ENCODE measurements at places on chromosomes 6 and 20.

DNA sequence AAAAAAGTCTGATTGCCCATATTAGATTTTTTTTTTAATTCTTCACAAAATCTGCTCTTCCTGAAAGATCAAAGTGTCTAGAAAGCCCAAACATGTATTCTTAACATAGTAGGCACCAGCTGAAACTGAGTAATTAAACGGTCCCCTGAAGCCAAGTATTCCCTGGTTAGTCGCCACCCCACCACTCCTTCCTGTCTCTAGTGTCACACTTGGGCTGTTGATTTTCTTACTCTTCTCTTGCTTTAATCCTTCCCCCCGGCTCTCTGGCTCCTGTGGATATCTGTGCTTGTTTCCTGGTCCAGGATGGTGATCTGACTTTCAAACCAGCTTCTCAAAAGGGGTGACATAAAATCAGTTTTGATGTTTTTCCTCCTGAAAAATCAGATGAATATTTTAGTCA is 162.9 kb downstream of the QKI start:
- peak; percentile 16 for DNase-seq

GRCh38 chr6:56387621-56388414 is 140.4 kb upstream of the COL21A1 start:
- peak; percentile 23 for DNase-seq

DNA sequence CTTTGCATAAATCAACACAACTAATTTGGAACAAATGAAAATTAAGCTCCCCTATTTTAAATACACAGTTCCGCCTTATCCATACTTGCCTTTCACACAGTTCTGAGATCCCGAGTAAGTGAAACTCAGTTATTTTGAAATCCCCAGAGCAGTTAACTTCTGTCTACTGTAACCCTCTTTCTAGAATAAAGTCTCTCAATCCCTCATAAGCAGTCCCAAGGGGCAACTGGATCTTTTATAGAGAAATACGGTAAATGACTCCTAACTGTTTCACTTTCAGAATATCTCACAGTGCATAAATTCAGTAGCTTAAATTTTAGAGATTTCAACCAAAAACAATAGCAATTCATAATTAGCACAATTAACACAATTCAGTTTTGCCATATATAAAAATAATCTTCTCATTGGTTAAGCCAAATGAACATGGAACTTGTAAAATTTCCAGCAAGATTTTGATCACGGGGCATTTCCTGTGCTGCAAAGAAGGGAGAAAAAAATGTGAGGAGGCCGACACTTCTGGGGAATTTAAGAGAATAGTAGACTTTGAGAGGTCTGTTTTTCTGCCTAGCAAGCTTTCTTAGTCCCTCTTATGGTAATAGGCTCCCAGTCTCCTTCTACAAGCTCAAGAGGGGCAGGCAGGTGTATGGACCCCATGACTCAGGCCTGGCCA is 78.3 kb downstream of the KIF6 start:
- DNase-seq, result no peak

GRCh38 chr6:161265975-161266374 is 7.9 kb downstream of the AGPAT4 start:
- DNase-seq, result peak; percentile 34

- no peak for DNase-seq
Measured at GRCh38 chr6:167238146-167238693, 52.9 kb upstream of the UNC93A start.

DNA sequence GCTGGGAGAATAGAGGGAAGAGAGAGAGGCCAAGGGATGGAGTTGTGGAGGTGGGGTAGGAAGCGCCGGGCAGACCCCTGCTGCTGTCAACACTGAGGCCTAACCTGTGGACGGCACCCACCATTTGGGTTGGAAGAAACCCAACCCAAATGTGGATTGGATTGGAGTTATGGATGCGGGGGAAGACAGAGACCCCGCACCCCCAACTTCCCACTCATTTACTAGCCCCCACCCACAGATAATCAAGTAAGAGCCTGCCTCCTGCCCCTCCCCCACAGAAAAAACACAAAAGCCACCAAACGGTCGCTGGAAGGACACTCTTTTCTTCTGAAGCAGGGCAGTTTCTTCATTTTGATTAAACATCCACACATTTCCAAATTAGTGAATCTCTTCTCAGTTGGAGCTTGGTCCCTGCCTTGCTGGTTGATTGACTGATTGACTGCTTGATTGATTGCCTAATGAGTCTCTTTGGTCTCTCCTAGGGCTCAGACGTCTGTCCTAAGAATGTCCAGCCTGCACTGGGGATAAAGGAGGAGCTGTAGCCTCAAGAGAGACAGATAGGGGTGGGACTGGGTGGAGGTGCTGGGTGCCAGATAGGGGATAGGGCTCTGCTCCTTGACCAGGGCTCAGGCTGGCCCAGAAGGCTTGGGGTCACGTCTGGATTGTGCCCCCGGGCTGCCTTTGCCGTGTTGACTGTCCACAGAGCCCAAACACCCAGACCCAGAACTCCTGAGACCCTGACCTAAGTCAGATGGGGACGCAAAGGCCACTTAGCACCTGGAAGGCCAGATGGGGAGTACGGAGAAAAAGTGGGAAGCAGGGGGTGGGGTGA is 74.9 kb upstream of the FOXP4 start:
- no peak for DNase-seq

GRCh38 chr6:25617997-25618396 is 34.0 kb upstream of the SCGN start:
- no peak for DNase-seq

DNA sequence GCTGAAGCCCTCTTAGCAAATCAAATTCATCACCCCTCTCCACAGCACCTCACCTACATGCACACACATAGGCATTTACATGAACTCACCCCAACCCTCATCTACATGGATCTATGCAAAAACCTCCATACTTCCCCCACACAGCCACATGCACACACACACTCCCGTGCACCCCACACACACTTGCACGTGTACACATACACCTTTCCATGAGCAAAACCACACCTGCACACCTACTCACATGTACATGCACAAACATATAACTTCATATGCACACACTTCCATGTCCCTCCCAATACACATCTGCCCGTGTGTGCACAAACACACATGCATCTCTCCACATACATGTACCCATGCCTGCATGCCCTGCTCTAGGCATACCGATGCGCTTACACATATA is 23.3 kb downstream of the CST5 start:
- DNase-seq, result no peak

DNA sequence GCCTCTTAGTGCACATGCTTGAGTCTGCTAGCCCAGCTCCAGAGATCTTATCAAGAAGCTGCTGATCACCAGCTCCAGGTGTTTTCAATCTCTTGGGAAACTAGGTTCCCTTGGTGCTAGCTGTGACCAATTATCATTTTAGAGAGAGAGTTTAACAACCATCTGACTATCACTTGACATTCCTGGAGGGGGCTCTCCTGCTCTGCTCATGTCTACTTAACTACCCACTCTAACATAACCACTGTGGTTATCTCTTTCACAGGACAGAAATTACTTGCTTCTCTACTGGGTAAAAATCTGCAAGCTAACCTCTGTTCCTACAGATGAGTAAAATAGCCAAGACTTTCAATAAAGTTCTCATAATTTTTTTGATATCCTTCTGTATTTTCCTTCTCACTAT is 823.4 kb upstream of the GJE1 start:
- no peak for DNase-seq
